ENCODE measurements at places on chromosomes 1 and 21.
A peak's percentile ranks its signal among the peaks of the same experiment; 100 is the strongest.

DNA sequence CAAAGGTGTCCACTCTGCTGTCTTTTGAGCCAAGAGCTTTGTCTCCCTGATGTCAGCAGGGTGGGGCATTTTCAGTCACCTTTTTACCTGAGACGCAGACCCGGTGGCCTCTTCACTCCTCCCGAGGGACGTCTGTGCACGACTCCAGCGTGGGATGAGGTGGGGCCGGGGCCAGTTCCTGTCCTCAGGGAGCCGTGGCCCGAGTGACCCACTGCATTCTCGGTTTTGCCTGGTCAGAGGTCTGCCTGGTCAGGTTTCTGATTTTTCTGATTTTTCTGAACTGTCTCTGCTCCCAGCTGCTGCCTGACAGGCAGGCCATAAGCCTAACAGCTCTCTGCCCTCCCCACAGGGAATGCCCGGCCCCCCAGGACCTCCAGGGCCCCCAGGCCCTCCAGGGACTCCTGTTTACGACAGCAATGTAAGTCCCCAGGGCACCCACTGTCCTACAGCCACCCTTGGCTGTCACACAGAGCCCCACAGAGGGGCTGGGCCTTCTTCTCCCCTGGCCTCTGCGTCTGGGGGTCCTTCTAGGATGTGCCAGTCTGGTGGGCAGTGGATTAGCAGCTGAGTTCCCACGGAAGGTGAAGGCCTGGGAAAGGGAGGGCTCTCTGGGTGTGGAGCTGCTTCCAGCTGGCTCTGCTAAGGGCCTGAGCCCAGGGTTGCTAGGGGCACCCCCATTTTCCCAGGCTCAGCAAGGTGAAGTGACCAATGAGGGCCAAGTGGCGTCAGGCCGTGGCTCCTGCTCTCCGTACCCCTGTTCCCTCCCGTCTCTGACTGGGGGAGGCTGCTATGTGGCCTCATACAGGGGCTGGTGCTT, 45.9 kb downstream of the SLC19A1 start:
- ATAC-seq = no peak

- no peak for ATAC-seq
Observed at GRCh38 chr1:239723776-239724367, 337.5 kb downstream of the CHRM3 start.

DNA sequence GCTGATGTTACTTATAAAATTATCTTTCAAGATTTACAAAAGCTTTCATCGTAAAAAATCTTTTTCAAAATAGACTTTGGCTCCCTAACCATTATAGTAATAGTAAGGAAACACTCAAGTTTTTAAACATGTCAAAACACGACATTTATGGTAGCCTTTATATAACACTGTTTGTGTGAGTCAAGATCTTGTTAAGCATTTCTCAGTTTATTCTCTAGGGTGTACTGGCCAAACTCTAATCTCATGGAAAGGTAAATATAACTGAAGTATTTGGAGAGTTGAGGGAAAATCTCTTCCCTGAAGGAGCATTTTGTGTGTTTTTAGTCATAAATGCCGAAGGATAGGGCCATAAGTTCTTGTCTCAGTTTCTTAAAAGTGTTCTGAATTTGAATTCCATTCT, 790.9 kb upstream of the NCAM2 start:
- no peak for ATAC-seq

DNA sequence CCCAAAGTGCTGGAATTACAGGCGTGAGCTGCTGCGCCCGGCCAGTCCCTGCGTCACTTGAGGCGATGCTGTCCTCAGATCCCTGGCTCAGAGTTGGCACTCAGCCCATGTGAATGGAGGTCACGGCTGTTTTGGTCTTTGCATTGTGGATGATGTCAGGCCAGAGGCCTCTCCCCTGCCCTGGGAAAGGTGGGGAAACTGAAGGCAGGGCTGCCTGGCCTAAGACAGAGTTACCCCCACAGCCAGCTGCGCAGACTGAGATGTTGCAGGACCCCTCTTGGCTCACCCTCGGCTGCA, 821 bp downstream of the MASP2 start:
- no peak for ATAC-seq

DNA sequence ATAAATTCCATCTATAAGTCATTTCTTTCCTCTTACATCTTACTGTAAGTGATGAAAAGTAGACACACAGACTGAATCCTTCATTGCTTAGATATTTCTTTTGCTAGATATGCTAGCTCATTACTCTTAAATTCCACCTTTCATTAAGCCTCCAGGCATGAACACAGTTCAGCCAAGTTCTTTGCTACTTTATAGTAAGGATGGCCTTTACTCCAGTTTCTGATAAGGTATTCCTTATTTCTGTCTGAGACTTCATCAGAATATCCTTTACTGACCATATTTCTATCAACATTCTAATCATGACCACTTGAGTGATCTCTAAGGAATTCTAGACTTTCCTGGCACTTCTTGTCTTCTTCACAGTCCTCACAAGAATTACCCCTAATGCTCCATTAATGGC, 191.7 kb upstream of the KCTD3 start:
- ATAC-seq = no peak

DNA sequence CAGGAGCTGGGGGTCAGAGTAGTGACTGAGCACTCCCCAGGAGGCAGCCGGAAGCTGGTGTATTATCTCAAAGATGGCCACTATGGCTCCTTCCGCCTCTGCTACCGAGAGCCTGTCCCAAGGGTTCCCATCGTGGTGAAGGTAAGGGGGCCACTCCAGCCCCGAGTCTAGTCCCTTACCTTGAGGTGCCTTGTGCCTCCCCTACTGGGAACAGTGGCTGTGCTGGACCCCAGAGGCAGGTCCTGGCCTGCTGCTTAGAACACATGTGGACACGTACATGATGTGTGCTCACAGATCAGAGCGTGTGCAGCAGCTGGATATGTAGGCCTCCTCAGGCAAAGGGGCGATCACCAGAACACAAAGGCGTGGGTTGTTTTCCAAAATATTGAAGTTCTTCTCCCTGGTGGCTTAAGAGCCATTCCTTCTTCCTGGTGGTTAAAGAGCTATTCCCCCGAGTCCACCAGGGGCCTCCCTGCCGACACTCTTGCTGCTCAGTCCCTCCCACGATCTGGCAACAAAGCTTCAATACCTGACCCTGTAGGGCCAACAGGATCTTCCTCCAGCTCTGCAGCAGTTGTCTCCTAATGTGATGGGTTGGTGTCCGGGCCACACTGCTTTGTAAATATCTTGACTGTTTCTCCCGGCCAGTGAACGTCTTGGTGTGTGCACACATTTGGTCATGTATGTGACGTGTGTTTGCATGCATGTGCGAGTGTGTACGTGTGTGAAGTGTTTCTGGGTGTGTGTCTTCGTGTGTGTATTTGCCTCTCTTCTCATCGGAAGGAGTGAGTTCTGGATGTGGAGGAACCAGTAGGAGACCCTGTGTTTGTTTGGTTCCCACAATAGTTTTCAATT, 68.4 kb upstream of the TINAGL1 start:
- no peak for ATAC-seq

GRCh38 chr1:248613742-248614141, 16.2 kb upstream of the OR2T10 start:
- ATAC-seq = no peak

- ATAC-seq = no peak
Observed at GRCh38 chr1:26050248-26050640, 4.3 kb upstream of the SLC30A2 start.

- ATAC-seq = no peak
Observed at GRCh38 chr1:5926686-5927435, 65.4 kb downstream of the NPHP4 start.

DNA sequence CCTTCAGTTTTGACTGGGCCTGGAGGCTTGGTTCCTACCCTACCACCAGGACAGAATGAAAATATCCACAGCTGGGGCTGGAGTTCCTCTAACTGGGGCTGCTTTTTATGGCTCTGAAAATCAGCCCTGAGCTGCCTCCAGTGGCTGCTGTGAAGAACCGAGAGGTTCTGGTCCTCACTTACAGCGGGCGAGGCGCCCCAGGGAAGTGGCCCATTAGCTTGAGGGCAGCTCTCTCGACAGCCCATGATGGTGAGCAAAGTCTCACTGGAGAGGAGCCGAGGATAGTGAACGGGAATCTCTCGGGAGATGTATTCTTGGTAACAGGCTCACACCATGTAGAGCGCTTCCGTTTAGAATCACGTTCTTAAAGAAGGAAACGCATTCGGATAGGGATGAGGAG, 459.7 kb downstream of the KIF26B start:
- peak; percentile 73 for ATAC-seq

DNA sequence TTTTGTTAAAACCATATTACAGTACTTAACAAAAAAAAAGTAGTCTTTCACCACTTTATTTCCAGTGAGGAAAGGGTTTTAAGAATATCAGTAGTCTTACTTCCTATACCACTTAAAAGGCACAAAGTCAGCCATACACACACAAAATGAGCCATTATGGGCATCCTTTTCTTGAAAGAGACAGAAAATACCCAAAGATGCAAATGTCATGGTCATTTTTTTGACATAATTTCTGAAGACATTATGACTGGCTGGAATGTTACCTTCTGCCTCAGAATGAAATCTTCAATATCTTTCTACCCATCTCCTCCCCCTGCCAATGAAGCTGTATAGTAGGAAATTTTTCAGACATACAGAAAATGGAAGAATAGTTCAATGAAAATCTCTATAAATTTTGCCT, 237.7 kb downstream of the SLC45A1 start:
- ATAC-seq = no peak

- peak; percentile 59 for ATAC-seq
Observed at GRCh38 chr1:37811027-37811655, 3.1 kb upstream of the YRDC start.

GRCh38 chr1:35763201-35763600, 6.6 kb downstream of the CLSPN start:
- no peak for ATAC-seq

DNA sequence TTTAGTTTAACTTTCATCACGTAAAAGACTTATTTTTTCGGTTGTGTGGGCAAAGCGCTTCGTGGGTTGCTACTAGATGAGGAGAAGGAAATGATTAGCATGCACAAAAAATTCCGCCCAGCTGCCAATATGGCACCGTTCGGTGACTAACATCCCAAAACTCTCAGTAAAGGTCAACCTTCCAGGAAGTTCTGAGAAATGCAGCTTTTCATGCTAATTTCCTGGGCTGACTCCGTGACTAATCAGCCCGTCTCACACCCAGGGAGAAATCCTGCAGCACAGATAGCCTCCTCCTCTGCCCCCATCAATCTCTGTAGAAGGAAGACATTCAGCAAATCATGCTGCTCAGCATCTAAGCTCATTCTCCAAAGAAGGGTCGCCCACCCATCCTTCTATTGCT, 34.1 kb downstream of the TMCO4 start:
- ATAC-seq = peak; percentile 84

- peak; percentile 99 for ATAC-seq
Observed at GRCh38 chr1:54886724-54887664, at the start of gene DHCR24. TSS of gene DHCR24 (minus strand) at chr1:54887195. CDS start at chr1:54887119, 76 bp downstream.

DNA sequence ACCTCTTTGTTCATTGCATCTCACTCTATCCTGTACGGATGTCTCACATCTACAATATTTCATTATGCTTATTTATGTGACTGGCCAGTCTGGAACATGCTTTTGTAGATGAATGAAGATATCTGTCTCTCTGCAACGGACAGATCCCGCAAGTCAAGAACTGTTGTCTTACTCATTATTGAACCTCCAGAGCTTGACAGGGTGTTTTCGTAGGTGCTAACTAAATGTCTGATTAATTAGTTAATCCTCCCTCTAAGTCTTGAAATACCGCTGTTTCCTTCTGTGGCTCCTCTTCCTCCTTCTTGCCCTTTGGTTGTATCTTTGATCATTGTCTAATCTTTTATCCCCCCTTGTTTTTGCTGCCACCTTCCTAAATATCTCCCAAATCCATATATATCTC, 3.2 kb upstream of the C1orf162 start:
- ATAC-seq = no peak

- no peak for ATAC-seq
Observed at GRCh38 chr21:44089001-44089911, 17.9 kb upstream of the PWP2 start.

DNA sequence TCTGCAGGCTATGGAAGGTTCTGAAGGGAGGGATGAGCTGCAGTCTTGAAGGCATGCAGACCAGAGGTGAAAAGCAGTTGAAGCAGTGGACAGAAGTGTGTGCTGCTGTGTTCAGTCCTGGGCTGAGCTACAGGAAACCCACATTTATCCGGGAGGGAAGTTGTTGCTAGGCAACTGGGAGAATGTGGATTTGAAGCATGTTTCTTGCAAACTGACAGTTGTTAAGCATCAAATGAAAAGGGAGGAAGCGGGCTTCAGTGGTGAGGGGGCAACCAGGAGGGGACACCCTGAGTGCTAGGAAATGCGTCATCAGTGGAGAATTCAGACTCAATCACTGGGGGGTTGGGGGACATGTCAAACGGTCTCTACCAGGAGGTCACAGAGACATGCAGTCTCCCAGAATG, 28.7 kb downstream of the ABCA4 start:
- no peak for ATAC-seq

DNA sequence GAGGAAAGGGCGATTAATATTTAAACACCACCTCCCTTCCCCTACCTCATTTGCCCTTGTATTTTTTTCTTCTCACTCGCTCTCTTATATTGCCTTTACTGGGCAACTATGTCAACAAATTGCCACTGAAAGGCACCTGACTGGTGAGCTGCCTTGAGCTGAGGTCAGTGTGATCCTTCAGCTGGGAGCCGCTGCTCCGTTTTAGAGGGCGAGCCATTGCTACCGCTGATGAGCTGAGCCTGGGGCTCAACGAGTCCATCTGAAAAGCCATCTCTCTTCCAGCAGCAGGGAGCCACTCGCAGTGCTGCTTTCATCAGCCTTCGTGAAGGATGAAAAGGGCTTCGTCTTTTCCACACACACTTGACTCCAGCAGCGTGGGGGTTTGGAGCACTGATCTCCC, 108.0 kb upstream of the KIF26B start:
- ATAC-seq = no peak

GRCh38 chr1:77545970-77546369, 136.5 kb downstream of the ZZZ3 start:
- no peak for ATAC-seq

GRCh38 chr1:98965394-98965793, 39.3 kb downstream of the PLPPR5 start:
- no peak for ATAC-seq

DNA sequence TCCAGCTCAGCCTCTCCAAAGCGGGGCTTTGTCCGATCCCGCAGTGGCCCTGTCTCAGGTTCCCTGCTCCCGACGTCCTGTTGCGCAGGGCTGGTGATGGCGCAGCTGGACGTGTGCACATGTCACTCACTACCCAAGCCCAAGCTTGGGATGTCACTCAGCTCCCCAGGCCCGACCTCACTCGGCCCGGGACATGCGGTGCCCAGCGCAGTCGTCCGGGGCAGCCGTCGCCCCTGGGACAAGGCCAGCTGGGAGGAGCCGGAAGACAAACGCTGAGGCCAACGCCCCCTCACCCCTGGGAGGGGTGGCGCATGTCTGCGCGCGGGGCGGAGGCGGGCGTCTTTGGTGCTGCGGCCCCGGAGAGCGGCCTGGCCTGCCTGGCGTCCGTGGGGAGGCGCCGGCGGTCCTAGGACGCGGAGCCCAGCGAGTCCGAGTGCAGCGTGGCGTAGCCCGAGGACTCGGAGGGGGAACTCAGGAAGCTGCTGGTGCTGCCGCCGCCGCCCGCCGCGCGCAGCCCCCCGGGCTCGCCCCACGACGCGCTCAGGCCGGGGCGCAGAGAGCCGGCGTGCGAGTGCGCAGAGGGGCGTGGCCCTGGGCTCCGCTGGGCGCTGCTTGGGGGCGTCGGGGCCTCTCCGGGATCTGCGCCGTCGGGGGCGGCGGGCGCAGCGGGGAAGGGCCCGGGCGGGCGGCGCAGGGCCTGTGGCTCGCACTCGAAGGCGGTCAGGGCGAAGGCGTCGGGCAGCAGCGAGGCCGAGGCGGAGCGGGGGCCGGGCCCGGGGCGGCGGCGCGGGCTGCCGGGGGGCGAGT, 5.2 kb downstream of the HES3 start:
- no peak for ATAC-seq

GRCh38 chr1:149916193-149916897, 1.3 kb downstream of the SV2A start:
- no peak for ATAC-seq

- no peak for ATAC-seq
Observed at GRCh38 chr21:36194024-36194423, 37.4 kb downstream of the DOP1B start.
